ENCODE measurements at places on chromosomes 3 and 15. TPM values are rescaled to one million over a fixed set of nuclear protein-coding genes. Genes with fewer than 3 reads are reported as not detected.

Gene SLITRK3
- 11.0 TPM for total RNA-seq

Gene GOLGA6A
- under 0.01 TPM for total RNA-seq

Gene ADAMTS17
- total RNA-seq: 9.4 TPM

Gene MCTP2
- total RNA-seq: 1.2 TPM

Gene PPP2R3A
- total RNA-seq: 36.3 TPM

Gene SERINC4
- total RNA-seq: 0.41 TPM

Gene DPPA2
- not detected for total RNA-seq

Gene AMIGO3
- total RNA-seq: not detected

Gene EXD1
- total RNA-seq: 1.2 TPM

GRCh38 chr3:168073842-168074605 lies 21.7 kb downstream of the GOLIM4 start:
- no peak for DNase-seq

GRCh38 chr15:38479266-38479665 lies 25.3 kb downstream of the FAM98B start:
- DNase-seq: no peak

- no peak for DNase-seq
Observed at GRCh38 chr15:33031324-33031821, 163.1 kb downstream of the FMN1 start.

DNA sequence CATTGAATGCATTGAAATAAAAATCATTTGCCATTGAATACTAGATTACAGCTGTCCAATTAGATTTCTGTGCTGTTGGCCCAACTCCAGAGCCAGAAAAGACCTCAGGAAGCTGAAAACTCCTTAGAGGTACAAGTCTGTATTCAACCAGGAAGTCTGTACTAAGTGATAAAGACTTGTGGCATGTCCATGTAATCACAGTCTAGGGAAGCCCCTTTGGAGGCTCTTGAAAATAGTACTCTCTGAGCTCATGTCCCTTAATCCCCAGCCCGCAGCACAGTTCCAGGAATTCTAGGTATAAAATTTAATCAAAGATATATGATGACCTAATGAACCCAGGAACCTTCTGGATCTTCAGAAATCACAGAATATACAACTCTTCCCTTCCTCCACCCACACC lies 279.4 kb downstream of the RSL24D1 start:
- no peak for DNase-seq

GRCh38 chr15:38992506-38992905 lies 427.9 kb upstream of the RASGRP1 start:
- no peak for DNase-seq

GRCh38 chr15:36106640-36107335 lies 472.6 kb upstream of the CDIN1 start:
- no peak for DNase-seq

GRCh38 chr3:185813691-185814215 lies 11.1 kb downstream of the IGF2BP2 start:
- no peak for DNase-seq

GRCh38 chr3:119885746-119886530 lies 104.0 kb downstream of the NR1I2 start:
- DNase-seq: no peak

DNA sequence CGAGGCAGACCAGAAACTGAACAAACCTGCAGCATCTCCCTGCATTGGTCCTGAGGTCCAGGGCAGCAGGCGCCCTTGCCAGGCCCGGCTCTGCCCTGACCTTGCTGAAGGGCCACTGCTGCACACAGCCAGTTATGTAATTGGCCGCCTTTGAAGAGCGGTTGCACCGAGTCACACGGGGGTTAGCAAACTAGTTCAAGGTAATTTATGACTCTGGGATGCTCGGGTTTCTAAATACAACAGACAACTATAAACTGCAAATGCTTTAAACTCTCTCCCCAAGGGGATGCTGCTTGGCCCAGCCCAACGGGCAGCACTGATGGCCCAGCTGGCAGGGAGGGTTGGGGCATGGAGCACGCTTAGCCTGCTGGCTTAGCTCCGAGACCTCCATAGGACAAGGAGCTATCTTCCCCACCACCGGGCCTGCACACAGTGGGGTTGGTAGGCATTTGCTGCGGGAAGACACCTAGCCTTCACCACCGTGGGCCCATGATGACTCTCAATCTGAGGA lies 60.3 kb upstream of the IQSEC1 start:
- DNase-seq: no peak

DNA sequence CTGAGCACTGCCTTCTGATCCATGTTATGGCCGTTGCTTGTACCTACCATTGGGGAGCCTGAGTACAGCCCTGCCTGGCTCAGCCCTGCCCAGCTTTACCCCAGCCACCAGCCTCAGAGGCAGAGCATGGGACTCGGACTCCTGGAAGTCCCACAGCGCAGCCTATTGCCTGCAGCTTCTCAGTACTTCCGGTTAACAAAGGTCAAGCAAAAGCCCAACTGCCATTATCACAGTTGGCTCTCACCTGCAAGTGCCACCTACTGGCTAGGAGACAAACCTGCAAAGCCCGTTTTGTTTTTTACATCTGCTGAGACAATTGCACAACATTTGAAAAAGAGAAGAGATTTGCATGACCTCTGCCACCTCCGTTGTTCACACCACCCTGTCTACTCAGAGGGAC lies 1081.7 kb downstream of the NAALADL2 start:
- DNase-seq: no peak

GRCh38 chr3:57699591-57699990 lies 6.7 kb upstream of the DENND6A start:
- no peak for DNase-seq

DNA sequence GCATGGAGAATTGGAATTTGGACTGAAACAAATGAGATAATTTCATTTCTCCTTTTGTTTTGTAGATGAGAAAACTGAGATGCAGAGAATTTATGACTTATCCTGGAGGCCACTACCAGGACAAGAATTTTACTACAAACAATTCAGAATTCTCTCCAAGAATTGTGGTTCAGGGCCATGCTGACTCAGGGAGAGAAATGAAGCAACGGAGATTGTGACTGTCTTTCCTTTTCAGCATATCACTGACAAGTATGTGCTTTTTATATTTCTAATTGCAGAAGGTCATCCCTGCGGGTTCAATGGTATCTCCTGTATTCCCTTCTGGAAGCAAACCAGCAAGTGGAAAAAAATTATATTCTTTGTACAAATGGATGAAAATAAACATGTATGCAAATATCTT lies 170.8 kb upstream of the MITF start:
- no peak for DNase-seq

DNA sequence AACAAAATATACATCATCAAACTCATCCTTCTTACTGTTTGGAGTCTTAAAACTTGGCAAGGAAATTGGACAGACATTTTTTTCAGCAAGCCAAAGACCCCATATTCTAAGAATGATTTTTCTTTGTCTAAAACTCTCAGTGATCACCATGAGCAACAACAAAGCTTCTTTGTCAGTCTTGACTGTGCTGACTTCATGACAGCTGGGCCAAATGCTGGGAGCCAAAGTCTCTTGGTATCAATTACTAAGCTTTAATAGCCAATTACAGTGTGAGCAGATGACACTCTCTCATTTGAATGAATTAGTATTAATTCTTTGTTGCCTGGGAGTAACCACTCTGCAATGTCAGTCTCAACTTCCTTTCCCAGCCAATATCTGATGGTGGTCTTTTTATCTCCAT lies 48.1 kb upstream of the GK5 start:
- DNase-seq: no peak

GRCh38 chr15:89178307-89178977 lies 42.9 kb downstream of the RLBP1 start:
- no peak for DNase-seq

DNA sequence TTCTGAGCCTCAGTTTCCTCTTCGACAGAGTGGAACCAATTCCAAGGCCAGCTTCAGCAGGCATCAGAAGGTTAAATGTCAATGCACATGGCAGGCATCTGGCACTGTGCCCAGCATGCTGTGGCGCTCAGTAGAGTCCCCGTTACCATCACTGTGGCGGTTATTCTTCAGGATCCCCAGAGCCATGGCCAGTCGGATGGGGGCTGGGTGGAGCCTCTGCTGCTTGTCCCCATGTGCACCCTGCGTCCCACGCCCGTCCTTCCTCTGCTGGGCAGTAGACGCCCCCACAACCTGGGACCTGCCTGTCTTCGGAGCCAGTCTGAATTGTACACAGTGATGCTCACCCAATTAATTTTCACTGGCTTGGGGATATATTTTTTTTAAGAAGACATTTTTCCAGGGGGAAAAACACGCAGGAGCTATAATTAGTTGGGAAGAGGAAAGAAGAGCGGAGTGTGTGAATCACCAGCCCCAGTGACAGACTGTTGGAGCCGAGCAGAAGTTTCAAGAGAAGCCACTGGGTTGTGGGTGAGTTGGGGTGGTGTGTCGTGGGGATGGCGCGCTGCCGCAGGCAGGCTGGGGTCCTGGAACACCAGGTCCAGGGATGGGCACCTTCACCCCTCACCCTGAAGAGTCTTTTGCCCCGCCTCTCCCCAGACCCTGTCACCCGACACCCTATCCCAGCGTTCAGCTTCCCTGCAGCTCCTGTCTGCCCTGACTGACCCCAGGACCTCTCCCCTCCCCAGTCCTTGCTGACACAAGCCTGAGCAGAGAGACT lies 26.8 kb upstream of the RPL29 start:
- no peak for DNase-seq

DNA sequence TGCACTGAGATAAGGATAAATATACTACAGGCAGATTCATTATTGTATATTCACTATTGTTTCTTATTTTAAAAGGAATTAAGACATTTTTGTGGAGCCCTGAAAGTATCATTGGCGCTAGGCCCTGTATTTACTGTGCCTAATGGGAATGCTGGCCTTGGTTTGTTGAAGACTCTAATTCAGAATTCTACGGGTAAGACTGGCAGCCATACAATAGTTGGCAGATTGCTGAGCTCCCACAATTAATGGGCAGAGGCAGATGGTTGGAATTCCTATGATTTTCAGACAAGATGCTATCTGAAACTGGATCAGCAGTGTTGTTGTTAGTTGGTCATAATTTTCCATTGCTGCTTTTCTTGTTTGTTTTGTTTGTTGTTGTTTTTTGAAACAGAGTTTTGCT lies 14.7 kb downstream of the PGBD4 start:
- DNase-seq: no peak

DNA sequence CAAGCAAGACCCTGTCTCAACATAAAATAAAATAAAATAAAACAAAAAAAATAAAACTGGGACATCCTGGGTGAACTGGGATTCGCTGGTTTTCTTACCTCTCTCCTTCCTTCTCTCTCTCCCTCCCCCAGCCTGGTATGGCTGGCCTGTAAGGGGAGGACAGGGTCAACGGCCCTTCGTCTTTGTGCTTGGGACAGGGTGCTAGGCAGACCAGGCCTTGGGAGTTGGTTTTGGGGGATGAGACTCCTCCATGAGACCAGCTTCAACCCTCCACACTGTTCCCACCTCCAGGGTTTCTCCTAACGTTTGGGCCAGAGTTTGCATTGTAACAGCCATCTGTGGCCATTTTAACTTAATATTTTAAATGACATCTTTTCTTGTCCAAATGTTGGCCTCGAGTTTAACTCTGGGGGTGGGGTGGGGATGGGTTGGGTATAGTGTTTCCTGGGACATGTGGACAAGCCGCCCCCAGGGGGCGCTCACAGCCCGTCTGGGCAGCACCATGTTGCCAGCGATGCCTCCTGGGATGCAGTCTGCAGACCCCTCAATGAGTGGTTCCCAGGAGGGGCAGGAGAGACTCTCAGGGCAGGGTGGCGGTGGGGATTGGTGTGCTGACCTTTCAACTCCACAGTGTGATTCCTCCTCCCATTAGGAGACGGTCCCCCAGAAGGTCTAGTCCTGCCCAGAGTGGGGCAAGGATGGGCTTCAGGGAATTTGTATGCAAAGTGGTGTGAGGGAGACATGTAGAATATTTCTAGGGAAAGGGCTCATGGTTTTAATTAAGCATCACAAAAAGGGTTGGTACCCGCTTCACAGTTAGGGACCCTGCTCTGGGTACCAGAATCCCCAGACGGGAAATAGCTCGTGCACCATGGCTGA lies 37.7 kb upstream of the LCTL start:
- DNase-seq: peak; percentile 53

DNA sequence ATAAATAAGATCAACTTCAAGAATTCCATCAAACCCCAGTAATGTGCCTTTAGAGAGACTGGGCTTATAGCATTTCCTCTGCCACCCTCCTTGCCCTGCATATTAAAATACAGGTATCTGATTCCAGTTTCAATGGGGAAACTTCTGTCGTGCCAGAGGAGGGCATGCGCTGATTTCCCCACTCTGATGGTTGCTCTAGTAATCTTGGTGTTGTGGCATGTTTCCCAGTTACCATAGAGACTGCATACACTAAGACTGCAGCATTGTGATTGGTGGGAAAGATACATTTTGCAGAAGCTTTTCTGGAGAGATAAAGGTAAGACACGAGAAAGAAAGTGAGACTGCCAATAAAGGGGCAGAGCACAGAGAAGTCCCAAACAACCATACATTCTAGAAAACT lies 225.6 kb downstream of the TIGIT start:
- DNase-seq: no peak

DNA sequence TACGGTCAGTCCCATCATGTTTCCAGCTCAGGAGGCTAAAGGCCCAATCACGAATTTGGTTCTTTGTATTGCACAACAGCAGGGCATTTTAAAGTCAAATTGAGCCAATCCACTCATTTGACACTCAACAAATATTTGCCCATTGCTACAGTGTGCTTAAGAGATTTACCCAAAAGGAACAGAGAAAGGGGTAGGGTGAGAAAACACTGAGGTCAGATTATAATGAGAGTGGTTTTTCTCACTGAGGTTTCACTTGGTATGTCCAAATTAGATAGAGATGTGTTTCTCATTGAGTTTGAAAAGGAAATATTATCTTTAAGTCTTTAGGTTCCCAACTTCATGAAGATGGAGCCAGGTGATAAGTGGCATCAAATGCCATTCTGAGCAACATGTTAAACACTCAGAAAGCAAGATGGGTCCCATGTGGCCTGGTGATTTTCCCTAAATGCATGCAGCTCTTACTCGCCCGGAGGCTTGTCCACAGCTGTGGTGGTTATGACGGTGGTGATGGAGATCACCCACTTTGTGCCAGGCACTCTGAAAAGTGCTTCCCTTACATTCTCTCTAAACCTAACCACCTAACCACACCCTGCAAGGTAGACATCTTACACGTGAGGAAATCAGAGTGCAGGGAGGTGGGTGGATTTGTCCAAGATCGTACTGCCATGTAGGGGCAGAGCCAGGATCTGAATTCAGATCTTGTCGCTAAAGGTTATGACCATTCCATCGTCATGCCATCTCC lies 31.2 kb upstream of the USP3 start:
- DNase-seq: no peak

DNA sequence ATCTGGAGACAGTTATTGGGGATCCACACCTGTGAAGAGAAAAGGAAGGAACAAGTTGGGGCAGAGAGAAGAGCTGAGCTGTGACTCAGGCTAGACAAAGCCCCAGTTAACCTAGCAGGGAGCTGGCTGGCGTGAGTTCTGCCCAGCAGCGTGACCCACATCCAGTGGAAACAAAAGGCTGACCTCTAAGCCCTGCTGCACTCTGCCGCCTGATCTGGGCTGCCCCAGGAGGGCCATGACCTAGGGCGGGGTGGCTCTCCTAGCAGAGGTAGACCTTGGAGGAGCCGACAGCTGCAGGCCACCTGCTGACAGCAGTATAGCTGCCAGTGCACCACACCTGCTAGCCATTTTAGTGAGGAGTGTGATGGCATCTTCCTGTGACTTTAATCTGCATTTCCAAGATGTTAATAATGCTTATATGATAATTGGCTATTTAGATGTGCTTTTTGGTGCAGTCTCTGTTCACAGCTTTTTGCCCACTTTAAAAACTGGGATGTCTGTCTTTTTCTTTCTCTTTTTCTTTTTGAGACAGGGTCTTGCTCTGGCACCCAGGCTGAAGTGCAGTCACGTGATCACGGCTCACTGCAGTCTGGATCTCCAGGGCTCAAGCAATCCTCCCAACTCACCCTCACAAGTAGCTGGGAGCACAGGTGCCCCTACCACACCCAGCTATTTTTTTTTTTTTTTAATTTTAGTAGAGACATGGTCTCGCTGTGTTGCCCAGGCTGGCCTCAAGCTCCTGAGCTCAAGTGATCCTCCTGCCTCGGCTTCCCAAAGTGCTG lies 78.1 kb downstream of the LSM3 start:
- no peak for DNase-seq

Measured in frontal cortex (tissue), 4 donors.